ENCODE measurements at places on chromosomes 2 and 18.

GRCh38 chr2:95231723-95232122 is 24.4 kb downstream of the ZNF892 start:
- peak; percentile 8 for DNase-seq

DNA sequence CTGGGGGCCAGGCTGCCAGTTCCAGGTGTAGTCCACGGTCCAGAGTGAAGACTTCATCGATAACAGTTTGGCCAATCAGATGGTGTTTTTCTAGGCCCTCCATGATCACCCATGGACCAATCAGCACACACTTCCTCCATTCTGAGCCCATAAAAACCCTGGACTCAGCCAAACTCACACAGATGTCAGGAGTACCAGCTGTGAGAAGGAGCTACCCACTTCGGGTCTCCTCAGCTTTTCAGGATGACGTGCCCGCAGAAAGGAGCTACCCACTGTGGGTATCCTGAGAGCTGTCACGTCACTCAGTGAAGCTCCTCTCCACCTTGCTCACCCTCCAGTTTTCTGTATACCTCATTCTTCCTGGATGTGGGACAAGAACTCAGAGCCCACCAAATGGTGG is 210.0 kb upstream of the RASGRP3 start:
- no peak for DNase-seq

DNA sequence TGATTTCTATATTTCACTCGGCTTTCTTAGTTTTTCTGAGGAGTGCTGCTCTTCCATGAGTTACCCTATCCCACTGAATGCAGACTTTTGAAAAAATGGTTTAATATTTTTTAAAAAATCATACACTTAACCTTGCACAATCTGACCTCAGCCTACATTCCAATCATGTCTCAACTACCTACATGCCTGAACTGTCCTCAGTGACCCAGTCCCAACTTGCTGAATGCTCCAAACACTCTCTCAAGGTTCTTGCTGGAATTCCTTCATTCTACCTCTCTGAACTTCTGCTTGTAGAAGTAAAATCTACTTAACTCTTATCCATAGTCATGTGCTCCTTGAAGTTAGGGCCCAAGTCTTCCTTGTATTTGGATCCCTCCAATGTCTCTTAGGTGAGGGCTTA is 181.6 kb downstream of the XIRP2 start:
- DNase-seq, result no peak

GRCh38 chr2:134431838-134432434 is 178.1 kb downstream of the MGAT5 start:
- DNase-seq, result no peak

- DNase-seq, result no peak
These were observed 174.2 kb upstream of the OSR1 start for GRCh38 chr2:19532547-19533196.

GRCh38 chr2:97739020-97739892 is 25.9 kb downstream of the ZAP70 start:
- DNase-seq, result no peak

DNA sequence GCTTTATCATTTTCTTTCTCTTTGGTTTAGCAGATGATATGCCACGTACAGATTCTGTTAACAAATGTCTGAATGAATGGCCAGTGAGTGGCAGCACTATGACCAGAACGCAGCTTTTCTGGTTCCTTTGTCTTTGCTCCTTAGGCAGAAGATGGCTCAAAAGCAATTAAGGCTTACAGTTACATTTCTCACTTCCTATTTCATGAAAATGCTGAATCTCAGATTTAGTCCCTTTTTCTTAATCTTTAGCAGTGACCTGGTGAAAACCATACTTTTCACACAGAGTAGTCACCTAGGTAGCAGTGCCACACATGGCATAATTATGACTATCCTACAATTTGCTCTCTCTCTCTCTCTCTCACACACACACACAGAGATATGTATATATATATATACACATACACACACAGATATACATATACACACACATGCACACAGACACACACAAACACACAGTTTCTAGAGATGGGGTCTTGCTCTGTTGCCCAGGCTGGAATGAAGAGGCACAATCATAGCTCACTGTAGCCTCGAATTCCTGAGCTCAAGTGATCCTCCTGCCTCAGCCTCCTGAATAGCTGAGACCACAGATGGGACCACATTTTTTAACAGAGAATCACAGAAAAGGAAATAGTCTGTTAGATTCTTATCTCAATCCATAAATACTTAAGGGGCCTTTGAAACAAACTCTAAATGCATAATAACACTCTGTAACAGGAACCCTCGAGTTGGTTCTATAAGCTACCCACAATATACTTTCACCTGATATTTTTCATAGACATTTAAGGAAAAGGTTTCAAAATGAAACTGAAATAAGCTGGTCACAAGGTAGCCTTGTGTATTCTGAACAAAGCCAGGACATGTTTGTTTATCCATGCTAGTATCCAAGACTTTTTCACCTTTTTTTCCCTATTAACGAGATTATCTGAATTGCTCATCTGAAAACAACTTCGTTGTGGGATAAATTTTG is 11.6 kb downstream of the PDE6D start:
- DNase-seq, result no peak

DNA sequence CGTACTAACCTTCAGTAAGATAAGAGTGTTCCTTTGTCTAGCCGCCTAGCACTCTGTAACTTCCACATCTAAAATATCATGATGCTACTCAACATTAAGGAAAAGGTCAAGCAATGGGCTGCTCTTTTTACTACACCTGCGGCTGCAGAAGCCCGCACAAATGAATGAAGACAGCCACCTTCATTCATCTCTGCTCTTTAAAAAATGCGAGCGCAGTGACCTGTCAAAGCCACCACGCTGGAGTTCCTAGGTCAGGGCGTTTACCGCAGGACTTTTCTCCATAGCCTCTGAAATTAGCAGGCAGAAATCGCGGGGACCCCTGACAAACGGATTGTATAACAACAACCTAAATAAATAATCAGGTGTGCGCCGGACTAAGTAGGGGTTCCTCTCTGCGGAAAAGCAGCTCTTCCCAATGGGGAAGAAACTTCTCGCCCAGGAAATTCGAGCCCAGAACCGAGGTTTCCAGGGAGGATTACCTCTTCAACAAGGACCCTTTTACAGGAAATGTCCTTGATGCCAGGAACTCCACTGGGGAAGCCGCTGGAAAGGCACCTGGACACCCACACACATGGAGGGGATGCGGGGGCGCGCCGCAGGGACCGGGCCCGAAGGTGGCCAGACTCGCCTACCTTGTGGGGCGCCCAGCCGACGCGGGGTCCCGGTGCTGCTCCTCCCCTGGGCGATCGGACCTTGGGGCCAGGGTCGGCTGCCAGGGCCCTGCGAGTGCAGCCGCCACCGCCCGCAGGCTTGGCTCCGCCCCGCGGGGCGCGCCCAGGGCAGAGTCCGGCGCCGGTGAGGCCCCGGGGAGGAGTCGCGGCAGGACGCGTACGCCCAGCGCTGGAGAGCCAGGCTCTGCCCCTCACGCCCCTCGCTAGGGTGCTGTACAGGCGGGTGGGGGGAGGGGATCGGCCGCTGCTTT is at the start of gene CCDC68:
CCDC68 (minus strand) TSS at position 758 of the 922 bp plus-strand sequence. CDS start 16,670 bp downstream, outside the sequence.
- DNase-seq, result no peak

- DNase-seq, result no peak
These were observed 161.0 kb downstream of the RNF152 start for GRCh38 chr18:61731693-61732376.
